ENCODE measurements at places on chromosomes 6 and 20.

DNA sequence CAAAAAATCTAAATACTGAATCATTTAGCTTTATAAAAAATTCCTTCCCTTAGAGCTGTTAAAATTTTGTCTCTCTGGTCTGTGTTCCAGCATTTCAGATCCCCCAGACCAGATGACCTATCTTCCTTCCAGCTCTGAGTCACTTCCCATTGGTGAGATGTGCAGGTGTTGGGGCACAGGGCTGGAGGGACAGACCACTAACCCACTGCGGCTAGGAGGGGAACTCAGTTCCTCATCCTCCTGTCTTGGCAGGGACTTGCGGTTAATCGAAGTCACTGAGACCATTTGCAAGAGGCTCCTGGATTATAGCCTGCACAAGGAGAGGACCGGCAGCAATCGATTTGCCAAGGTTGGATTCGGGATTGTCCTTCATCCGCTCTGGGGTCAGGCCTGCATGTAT, 6.0 kb downstream of the CNPY3 start:
- no peak for DNase-seq

DNA sequence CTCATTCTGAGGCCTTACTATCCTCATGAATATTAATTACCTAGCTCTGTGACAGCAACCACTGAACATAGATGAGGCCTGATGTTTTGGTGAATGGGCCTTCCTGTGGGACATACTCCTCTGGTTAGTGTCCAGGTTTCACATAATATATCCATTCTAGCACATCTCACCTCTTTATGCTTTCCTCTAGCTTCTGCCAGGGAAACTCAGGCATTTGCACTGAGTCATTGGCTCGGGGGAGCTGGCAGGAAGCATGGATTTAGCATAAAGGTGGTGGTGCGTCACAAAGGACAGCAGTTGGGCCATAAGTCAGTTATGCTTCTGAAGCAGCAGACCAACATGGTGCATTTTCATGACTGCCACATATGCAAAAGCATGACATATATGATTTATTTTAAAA, 37.5 kb upstream of the TMEM170B start:
- DNase-seq = no peak

- DNase-seq = no peak
Observed at GRCh38 chr20:8223091-8223870, 91.2 kb downstream of the PLCB1 start.

DNA sequence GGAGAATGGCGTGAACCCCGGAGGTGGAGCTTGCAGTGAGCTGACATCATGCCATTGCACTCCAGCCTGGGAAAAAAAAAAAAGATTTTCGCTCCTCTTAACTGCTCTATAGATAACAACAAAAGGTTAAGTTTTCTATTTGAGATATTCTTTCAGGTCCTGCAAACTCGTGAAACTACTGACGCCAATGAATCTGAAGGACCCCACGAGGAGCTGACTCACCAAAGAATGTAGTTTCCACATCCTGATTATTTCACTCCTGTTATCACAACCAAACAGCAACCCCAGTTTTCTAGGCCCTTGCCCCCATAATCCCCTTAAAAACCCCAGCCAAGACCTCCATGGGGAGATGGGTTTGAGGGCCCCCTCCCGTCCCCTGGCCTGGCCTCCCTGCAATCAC, 58.7 kb downstream of the OTOR start:
- no peak for DNase-seq

GRCh38 chr6:16064671-16065072, 64.2 kb upstream of the MYLIP start:
- DNase-seq = no peak

DNA sequence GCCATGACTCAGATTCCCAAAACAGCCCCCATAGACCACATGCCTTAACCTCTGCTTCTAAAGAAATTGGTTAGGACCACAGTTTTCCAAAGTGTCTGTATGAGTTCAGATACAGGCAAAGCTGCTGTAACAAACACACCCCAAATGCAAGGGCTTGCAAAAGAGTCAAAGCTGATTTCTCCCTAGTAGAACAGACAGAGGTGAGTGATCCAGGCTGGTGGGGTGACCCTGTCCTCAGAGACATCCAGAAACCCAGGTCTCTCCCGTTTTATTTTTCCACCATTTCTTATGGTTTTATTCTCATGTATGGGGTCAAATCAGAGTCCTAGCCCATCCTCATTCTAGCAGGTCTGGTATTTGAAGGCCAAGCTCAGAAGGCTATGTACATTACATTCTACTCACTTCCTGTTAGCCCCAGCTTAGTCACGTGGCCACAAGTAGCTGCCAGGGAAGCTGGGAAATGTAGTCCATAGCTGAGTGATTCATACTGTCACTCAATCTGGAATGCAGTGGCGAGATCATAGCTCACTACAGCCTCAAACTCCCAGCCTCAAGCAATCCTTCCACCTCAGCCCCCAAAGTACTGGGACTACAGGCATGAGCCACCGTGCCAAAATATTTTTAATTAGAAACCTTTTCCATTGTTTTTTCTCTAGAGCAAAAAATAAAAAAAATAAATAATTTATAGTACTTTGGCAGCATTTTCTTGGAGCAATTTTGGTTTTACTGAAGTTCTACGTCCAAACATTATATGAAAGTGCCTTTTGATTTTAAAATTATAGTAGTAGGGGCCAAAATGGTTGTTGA, 175.2 kb downstream of the ZMYND8 start:
- DNase-seq = no peak

DNA sequence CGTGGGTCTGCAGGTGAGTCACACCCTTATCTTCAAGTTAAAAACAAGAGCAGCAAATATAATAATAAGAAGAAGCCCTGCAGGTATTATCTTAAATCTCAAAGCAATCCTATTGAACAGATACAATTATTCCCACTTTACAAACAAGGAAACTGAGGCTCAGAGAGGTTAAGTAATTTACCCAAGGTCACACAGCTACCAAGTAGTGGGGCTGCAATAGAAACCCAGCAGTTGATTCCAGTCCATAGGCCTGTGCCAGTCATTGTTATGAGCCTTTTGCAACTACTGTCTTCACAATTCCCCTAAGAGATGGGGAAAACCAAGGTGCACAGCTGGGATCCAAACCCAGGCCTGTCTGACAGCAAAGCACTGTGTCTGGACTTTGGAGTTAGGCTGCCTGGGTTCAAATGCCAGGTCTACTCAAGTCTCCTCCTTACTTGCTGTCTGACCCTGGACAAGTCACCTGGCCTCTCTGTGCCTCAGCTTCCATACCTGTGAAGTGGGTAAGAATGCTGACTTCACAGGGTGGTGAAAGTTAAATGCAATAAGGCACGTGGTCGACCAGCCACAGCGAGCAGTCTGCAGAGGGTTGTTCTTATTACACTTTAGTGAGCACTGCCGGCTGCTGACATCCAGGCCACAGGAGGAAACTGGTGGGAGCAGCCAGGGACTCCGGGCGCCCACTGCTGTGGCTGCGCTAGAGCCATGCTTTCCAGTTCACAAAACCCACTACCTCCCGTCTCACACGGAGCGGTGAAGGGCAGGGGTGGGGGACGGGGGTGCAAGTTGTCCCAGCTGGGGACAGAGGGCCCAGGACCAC, 6.1 kb downstream of the MYL9 start:
- DNase-seq = no peak

DNA sequence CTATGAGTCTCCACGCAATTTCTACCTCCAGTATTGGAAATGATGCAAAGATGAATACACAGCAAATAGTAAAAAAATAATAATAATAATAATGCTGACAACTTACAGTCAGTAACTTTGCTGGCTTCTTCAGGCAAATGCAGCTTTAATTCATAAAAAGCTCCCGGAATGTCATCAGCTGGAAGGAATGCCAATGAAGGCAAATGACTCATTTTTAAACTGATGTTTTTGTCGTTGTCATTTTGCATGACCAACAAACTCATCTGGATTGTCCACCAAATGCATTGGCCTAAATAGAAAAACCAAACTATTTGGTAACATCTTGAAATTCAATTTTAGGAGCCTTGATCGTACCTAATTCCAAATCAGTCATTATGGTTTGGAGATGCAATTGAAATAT, 217.1 kb downstream of the ALDH8A1 start:
- no peak for DNase-seq

- no peak for DNase-seq
Observed at GRCh38 chr6:123676793-123677192, 40.0 kb upstream of the TRDN start.

DNA sequence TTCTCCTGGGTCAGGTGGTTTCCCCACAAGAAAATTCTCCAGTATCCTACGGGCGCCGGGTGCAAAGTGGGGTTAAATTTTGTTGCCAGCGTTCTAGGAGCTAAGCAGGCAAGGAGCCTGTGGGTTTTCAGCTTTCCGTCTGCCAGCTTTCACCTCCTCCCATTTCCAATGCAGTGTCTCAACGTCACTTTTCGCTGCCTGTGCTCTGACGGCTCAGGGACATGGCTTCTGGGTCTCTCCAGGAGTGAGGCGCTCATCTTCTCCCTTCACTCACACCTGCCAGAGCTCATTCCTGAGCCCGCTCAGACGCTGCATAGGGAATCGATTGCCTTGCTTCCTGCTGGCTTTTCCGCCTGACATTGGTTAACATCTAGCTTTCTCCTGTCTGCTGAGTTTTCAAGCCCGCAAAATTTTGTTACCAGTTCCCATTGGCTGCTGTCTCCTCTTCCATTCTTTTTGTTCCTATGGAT, 7.3 kb upstream of the NAA20 start:
- DNase-seq = no peak
